Activated CD4-positive, CD25-positive, alpha-beta regulatory T cell treated with anti-CD3 and anti-CD28 coated beads, Interleukin-2, amount 50 U/mL, for 72 hours (primary cell): ENCODE measurements at places on chromosomes 2 and 18.

GRCh38 chr2:121319941-121320340 is 34.9 kb upstream of the TFCP2L1 start:
- DNase-seq, result no peak

DNA sequence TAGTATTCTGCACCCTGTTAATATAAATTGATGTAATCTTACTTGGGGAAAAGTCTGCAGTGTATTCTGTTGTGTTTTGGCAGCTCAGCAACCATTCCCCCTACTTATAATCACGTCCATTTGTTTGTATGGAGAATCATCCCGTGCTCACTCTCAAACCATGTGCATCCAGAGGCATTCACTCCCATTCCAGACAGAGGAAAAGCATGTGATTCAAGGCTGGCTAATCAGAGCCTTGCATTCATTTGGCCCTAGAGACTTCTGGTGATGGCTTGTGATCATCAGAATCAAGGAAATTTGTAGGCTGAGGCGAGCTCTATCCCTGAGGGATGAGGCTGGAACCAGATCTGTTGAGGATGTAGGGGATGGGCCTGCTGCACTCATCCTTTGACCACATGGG is 5.1 kb upstream of the WIPF1 start:
- DNase-seq, result no peak

GRCh38 chr18:39596891-39597290 is 2031.3 kb upstream of the CELF4 start:
- no peak for DNase-seq

- no peak for DNase-seq
Measured at GRCh38 chr2:11652553-11652952, 17.4 kb downstream of the NTSR2 start.

DNA sequence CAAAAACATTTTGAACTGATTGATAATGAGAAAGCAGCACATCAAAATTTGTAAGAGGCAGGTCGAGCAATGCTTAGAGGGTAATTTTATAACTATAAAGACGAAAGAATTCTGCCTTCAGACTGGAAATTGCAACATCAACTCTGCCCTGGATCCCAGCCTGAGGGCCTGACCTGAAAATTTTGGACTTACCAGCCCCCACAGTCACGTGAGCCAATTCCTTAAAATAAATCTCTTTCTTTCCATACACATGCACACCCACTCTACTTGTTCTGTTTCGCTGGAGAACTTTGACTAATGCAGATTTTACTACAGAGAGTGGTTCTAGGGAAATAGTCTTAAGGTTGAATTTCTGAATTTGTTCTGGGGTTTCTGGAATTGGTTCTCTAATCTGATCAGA is 14.6 kb upstream of the ACOXL start:
- no peak for DNase-seq

GRCh38 chr18:25349926-25350487 is 2.0 kb downstream of the ZNF521 start:
- no peak for DNase-seq

GRCh38 chr18:36096955-36097354 is 29.6 kb upstream of the RPRD1A start:
- no peak for DNase-seq

GRCh38 chr2:228827056-228827700 is 443.9 kb downstream of the PID1 start:
- no peak for DNase-seq

GRCh38 chr2:240278661-240279060 is 138.2 kb upstream of the OTOS start:
- DNase-seq, result no peak

DNA sequence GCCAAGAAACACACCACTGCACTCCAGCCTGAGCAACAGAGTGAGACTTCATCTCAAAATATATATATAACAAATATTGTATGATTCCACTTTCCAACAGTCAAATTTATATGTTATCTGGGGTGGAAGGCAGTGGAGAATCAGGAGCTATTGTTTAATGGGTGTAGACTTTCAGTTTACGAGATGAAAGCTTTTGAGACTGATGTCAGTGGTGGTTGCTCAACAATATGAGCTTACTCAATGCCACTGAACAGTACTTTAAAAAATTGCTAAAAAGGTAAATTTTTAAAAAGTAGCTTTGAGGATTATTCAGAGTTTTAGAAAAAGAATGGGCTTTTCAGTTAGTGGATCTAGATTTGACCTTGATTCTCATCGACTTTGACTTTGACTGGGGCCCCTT is 105.9 kb upstream of the ST6GAL2 start:
- DNase-seq, result no peak

DNA sequence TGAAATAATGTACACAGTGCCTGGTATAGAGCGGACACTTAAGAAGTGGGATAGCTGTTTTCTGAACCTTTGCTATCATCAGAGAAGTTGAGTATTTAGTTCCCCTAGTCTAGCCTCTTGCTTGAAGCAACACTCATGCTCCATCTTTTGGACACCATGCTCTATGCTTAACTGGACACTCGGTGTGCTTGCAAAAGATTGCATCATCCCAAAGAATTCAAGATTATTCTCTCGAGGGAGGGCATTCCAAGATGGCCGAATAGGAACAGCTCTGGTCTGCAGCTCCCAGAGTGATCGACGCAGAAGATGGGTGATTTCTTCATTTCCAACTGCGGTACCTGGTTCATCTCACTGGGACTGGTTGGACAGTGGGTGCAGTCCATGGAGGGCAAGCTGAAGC is 143.9 kb upstream of the FSHR start:
- DNase-seq, result no peak

GRCh38 chr2:3169106-3169870 is 208.3 kb downstream of the EIPR1 start:
- no peak for DNase-seq

- DNase-seq, result no peak
Measured at GRCh38 chr2:213995400-213996105, 415.3 kb upstream of the VWC2L start.

DNA sequence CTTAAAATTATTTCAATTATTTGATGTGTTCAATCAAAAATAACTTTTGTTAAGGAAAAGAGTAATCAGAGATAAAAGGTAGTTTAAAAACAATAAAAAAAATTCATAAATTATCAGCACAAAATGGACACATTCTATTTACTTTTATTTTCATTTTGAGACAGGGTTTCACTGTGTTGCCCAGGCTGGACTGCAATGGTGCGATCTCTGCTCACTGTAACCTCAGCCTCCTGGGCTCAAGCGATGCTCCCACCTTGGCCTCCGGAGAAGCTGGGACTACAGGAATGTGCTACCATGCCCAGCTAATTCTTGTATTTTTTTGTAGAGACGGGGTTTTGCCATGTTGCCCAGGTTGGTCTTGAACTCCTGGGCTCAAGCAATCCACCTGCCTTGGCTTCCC is 47.1 kb downstream of the LPIN2 start:
- no peak for DNase-seq

DNA sequence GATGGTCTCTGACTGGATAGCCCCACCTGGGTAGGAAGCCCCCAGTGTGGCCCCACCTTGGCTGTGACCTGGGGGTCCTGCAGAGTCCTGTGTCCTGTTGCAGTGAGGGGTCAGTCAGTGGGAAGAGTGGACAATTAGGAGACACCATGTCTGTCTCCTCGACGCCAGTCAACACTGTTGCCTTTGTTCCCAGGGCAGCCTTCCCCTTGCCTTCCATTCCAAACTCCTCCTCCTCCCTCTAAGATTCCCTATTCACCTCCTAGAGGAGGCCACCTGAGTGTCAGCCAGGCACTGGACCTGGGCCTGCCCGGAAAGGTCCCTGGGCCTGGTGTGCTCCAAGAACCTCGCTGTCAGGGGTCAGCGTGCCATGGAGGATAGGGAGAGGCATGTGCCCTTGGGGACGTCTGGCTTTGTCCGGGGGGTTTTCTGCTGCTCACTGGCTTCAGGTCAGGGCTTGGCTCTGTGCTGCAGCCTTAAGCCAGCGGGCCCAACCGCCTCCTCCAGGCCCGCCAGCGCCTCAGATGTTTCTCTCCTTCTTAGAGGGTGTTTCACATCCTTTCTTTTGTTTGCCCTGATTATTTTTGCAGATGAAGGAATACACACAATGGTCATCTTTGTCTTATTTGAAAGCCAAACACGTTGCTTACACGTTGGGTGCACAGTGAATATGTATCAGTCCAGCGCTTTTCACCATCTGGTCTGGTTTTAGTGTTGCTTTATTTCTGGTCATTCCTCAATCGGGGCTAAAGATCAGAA is 68.9 kb downstream of the HPCAL1 start:
- DNase-seq, result no peak

DNA sequence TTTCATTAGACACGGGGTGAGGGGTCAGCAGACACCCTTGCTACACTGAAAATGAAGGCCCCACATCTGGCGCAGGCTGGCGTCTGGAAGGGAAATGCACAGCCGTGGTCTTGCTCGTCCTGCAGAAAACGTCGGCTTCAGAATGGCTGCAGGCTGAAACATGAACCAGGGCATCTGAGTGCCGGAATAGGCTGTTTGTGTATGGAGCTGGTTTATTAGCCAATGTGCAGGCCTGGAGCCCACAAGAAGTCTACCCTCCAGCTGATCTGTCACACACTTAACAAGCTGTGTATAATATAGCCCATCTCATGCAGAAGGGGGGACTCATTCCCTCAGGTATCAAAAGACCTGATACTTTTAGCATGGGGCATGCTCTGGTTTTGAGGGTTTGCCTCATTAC is 153.4 kb upstream of the SOX11 start:
- DNase-seq, result no peak

GRCh38 chr2:18516112-18516511 is 44.3 kb downstream of the RDH14 start:
- no peak for DNase-seq

- no peak for DNase-seq
Measured at GRCh38 chr2:37013315-37013641, 46.9 kb upstream of the STRN start.

GRCh38 chr2:191126386-191127085 is 24.3 kb downstream of the STAT4 start:
- DNase-seq, result no peak

DNA sequence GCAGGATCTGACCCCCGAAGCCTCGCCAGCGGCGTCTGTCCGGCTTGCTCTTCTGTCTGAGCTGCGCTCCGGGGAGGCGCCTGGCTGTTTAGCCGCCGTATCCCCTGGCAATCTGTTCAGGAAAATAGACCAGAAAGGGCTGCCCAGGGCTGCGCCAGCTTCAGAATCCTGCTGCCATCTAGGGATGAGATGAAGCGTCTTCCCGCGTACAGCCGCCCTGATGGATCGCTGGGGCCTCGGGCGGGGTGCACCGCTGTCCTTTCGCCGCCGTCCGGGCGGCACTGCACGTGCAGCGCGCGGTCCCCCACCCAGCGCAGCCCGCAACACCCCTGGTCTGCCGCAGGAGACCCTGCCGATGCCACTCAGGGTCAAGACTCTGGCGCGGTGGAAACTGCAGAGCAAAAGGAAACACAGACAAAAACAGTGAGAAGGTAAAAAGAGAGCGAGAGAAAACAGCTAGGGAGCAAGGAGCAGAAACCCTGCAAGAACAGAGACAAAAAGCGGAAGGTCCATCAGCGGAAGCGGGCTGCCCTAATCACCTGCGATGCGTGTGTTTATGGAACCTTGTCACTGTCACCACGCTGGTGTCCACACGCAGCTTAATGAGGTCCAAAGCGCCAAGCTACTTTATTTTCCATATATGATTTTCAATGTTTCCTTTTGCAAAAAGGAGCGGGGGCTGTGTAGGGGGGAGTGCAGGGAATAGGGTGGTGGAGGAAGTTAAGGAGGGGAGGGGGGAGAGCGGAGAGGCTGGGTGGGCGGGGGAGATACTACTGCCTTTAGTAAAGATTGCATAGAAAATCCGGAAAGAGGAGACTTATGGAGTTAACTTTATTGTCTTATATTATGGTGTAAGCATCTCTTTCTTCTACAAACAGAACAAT is 2113.3 kb upstream of the PIK3C3 start:
- DNase-seq, result no peak

DNA sequence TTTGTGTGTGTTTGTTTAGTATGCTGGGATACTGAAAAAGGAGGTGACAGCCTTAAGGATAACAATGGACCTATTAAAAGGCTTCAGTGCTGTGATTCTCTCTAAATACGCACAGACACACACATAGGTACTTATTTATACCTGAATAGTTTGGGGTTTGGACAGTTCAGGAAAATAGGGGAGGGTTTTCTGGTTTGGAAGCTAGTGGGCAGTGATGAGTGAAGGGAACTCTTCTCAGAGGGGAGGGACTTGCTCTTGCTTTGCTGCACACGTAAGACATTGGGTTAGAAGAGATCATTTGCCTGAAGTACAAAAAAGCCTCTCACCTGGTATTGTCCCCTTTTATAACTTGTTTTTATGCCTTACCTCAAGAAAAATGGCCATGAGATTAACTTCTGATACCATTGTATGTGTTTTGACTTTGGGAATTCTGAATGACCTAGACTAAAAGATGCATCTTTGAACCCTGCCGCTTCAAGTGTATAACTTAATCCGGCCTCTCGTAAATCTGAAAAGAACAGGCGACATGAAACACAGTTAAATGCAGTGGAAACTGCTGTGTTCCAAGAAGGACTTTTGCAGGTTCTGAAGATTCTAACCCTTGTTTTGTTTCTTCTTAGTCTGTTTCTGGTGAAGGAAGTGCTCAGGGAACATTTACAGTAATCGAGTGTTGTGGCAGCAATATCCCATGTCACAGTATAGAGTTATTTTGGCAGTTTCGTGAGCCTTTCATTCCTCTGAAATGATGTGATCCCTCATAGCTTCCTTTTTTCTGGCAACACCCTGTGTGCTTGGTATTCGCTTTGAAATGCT is 2.5 kb downstream of the CRIM1 start:
- no peak for DNase-seq

DNA sequence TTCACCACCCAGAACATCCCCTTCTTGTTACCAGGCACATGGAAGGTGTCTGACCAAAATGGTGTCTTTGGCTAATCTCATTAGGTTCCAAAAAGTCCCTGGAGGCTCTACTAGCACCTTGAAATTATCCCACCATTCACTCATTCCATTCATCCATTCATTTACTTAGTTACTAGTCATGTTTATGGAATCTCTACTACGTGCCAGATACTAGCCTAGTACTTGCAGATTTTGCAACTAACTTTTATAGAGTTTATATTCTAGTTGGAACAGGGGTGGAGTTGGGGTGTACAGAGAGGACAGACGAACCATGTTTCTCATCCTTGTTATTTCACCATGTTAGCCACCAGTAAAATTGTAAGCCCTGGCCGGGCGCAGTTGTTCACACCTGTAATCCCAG is 4.0 kb upstream of the NOP58 start:
- no peak for DNase-seq

GRCh38 chr2:84879584-84880394 is 1.1 kb downstream of the TRABD2A start:
- DNase-seq, result peak; percentile 40

DNA sequence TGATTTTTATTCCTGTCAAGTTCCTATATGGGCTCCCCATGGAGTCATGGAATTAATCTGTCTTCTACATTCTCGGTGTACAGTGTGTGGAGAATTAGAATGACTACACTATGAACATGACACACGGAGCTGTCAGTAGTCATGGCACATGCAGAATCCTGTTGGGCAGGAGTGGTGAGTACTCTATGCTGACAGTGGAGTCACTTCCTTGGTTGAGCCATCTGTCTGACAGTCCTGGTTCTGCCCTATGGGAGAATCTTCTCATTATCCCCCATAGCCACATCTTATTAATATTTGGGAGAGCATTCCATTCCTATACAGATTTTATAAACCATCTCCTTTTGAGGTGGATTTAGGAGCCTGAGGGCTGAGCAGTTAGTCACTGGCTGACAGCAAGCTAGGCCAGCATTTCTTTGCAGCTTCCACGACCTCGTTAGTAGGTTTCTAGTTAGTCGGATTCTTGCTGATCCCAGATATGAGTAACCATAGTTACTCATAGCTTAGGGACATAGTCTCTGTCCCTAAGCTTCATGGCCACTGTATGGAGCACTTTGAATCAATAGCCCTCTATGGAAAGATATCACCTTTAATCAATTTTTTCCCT is 90.6 kb downstream of the MDH1 start:
- no peak for DNase-seq
